ENCODE measurements at places on chromosomes 4 and X.

- no peak for DNase-seq
Measured at GRCh38 chr4:770022-770421, 55.9 kb downstream of the CPLX1 start.

DNA sequence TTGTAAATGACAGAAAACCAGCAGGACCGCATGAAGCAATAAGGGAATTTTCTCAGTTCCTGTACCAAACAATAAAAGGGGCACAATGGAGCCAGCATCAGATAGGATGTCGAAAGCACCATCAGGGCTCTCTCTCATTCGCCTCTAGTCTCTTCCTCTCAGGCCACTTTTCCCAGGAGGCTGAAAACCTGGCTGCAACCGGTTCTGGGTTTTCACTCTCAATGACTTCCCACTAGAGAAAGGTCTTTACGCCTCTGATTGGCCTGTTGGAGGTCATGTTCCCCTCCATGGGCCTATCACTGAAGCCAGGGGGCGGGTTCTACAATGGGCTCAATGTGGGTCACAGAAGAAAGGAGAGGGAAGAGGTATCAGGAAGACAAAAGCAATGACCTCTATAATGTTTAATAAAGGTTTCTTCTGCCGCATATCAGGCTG lies 29.3 kb downstream of the ZNF827 start:
- no peak for DNase-seq

GRCh38 chr4:127604949-127605709 lies 27.6 kb upstream of the INTU start:
- DNase-seq, result peak; percentile 29

DNA sequence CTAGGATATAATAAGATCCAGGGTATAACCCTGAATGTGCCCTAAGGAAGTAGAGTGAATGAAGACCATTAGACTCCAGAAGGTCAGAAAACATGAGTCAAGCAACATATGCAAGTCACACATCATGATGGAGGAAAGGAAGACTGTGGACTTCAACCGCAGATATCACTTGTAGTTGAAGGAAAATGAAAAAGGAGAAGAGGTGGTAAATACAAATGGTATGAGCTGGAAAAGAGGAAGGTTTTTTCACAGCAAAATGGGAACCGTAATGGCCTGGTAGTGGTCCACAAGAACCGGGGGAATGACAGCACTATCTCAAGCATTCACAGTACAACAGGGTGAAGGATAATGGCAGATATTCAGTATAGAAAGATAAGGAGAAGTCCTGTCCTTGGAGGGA lies 5.2 kb upstream of the SCFD2 start:
- no peak for DNase-seq

DNA sequence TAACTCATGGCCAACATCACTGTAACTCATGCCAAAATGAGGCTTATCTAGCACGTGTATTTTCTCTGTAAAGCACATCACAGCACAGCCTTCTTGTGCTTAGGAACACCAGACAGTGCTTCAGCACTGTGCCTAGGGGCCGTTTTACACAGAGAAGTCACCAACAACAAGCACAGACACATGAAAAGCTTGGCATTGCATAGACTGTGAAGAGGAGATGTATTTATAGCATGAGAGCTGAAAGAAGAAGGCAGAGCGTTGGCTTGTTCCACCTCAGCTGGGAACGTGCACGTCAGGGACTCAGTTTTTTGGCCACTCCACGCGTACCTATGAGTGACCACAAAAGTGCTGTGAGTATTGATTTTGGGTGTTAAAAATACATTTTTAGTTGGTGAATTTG lies 116.3 kb upstream of the SFRP2 start:
- DNase-seq, result no peak

GRCh38 chr4:146059865-146060264 lies 115.7 kb upstream of the LSM6 start:
- DNase-seq, result no peak

GRCh38 chr4:48681856-48682255 lies 98.2 kb downstream of the FRYL start:
- peak; percentile 24 for DNase-seq

- DNase-seq, result no peak
Measured at GRCh38 chr4:6909970-6910339, 329 bp downstream of the TBC1D14 start.

- DNase-seq, result no peak
Measured at GRCh38 chrX:63934160-63934559, 149.1 kb upstream of the ARHGEF9 start.

- DNase-seq, result peak; percentile 87
Measured at GRCh38 chr4:139767168-139767567, 101.5 kb downstream of the MGST2 start.

DNA sequence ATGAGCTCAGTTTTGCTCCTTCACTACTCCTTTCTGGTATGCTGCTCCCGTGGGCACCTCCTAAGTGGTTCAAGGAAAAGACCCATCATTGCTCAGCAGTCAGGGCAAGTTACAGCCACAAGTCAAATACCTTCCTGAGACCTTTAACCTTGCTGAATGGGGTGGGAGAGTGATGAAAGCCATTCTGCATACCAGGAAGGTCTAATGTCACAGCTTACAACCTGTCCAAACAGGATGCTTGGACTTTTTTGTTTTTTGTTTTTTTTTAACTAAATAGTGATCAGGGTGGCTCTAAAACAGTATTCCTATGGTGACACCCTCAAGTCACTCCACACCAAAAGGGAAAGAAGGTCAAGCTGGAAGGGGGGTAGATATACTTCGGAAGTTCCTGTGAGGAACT lies 93.1 kb downstream of the GPC3 start:
- peak; percentile 31 for DNase-seq

DNA sequence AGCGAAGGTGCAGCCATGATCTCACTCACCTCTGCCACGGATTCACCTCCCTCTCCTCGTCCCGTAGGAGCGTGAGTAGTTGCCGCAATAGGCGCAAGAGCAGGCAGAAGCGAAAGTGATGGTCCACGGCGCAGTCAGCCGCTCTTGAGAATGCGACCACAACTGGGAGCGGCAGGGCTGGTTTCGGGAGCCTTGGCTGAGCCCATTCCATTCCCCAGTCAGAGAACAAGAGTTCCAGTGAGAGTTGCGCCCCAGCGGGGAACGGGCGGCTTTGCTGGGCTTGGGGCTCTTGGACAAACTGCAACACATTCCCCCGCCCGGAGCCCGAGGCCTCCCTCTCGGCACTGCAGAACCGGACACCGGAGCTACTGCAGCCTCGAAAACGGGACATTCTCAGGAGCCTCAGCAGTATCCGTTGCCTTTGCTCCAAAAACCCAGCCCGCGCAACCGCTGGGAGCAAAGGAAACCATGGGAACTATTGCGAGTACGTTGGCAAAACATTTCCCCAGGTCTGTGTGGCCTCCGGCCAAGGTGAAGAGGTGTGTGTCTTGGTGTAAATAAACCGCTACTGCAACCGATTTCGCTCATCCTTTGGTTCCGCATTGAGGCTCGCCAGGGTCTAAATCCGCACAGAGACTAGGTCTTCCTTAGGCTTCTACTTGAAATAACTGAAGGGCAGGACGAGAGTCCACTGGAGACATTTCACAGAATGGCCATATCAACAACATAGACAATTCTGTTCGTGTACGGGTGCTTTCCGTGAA lies 5.7 kb upstream of the ZBTB33 start:
- peak; percentile 50 for DNase-seq

- no peak for DNase-seq
Measured at GRCh38 chr4:99324979-99325378, 3.8 kb upstream of the ADH1B start.

DNA sequence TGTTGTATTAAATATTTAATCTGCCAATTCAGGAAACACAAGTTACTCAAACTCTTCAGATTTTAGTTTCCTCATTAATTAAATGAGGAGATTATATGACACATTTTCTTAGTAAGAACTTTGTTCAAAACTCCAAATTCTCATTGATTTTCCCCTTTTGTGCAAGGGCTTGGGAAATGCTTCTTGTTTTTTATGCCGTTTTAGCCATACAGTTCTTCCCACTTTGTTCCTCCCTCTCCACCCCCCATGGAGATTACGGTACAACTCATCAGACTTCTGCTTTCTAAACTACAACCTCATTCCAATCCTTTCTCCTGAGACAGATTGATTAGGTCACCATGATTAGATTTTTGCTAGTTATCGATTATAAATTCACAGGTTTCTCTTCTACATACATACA lies 10.9 kb upstream of the BBS7 start:
- DNase-seq, result no peak

- no peak for DNase-seq
Measured at GRCh38 chr4:14518136-14518535, 484.1 kb upstream of the CPEB2 start.

DNA sequence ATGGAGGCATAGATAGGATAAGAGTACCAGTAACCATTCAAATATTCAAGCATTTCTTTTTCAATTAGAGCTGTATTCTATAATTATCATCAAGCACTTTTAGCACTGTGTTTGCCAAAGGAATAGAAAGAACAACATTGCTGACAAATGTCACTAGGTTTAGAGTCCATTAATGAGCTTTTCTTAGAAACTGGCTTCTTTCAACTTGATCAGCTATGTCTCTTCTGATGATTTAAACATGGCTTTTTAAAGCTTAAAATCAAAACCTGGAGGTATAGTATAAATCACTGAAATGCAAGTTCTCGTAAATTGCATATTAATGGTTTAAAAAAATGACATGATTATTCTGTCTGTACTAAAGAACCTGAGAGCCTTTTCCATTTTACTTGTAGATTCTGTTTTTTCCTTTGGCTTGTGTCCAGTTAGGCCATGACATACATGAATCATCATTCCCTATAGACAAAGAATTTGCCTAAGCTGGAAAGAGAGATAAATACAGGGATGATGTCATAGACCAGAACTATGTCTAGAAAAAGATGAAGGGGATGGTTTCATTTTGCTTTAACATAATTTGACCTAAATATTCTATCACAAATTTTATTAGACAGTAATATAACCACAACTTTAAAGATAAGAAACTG lies 340.1 kb upstream of the CTSO start:
- DNase-seq, result peak; percentile 17

DNA sequence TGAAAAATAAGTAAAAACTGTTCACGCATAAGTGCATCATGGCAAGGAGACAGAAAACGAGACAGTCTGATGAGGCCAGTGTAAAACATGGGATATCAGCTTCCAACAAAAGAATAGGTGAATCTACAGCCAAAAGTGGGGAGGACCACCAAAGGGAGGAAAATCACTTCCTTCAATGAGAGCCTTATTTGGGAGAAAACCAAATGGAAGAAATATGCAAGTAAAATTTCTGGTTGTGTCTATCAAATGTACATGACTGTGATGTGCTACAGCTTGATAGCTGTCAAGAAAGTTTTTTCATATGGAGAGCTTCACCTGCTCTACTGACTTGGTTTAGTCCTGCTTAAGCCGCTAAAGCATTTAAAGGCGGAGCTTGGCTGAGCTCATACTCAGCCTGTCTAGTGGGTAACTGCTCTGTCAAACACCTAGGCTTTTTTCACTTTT lies 66.2 kb downstream of the MAGEA1 start:
- no peak for DNase-seq

DNA sequence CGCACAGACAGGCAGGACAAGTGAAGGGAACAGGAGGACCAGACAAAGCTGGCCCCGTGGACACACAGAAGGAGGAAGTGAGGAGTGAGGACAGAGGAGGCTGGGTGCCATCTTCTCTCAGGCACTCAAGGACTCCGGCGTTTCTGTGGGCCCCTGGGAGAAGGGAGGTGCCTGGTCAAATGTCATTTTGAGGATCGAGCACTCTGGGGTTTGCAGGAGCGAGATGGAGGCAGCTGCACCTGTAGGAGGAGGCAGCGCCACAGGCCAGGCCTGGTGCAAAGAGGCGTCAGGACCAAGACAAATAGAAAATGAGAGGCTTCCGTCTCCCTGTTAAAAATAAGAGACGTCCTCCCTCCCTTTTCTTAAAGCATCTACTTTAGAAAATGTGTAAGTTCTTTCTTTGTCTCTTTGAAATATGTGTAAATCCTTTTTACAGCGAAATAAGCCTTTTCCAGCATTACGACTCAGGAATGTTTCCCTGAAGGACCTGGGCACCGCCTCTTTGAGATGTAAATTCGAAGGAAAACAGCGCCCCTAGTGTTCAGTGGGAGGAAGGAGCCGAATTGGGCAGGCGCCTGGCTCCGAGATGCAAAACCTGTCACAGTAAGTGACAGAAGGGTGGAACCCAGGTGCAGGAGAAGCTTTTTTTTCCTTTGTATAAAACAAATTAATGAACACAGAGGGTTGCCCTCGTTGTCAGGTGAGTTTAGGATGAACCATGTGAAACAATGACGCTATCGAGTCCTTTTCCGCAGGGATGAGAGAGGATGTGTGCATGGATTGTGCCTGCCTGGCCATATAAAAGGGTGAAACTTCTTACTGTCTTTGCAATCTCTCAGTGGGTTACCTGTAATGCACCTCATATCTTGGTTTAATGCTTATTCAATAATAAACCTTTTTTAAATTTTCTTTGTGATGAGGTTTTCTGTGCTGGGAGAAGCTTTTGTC lies 1.4 kb upstream of the C4orf50 start:
- no peak for DNase-seq

DNA sequence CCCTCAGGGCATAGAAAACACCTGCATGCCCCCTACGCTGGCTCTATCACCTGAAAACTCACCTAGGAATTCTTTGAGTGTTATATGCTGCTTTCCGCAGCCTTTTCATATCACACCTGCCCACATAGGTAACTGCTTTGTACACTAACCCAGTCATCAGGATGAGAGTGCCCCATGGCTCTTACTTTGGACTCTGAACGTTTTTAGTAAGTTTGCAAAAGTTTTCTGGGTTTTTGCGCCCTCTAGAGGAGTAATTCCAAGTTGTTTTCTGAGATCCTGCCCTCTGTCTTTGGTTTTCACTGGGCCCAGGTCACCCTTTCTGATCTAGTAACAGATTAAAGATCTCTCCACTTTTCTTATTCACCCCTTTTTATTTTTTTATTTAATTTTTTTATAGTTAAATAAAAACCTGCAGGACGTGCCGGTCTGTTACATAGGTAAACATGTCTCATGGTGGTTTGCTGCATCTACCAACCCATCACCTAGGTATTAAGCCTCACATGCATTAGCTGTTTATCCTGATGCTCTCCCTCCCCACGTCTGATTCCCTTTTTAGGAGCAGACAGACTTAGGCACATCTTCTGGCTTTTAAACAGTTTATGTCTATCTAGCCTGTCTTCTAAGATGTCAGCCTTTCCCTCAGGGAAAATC lies 139.2 kb downstream of the NWD2 start:
- peak; percentile 32 for DNase-seq

GRCh38 chrX:96770315-96770714 lies 85.7 kb downstream of the DIAPH2 start:
- no peak for DNase-seq

DNA sequence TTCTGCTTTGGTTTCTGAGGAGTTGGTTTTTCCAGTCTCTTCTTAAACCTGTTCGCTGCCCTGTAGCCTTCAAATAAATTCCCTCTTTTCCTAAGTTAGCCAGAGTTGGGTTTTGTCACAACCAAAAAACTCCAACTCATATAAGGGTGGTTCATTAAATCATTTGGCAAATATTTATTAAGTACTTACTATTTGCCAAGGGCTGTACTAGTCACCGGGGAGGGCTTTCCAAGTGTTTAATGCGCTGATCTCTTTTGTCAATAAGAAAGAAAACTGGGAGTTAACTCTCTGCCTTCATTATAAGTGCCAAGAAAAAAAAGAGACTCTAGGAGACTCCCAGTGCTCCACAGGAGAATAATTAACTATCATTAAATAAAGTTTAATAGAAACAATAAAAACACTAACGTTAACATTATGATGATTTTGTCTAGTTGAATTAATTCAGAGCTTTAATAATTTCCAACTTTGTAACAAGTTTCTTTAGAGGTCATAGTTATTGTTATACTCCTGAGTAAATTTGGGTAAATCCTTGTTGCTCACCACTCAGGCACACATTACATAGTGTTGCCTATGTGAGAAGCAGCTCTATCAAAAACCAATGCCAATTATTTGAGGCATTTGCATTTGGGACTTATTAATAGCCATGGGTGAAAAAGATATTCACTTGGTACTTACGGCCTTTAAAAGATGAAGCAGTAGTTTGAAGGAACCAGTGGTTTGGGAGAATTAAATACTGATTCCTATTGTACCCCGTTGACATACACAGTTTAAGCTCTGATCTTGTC lies 122.5 kb upstream of the TEX13D start:
- no peak for DNase-seq

Measured in kidney glomerular epithelial cell (primary cell).